ENCODE measurements at places on chromosomes 7 and 10.

- DNase-seq, result no peak
These were observed 328.9 kb downstream of the RPS24 start for GRCh38 chr10:78362406-78363022.

DNA sequence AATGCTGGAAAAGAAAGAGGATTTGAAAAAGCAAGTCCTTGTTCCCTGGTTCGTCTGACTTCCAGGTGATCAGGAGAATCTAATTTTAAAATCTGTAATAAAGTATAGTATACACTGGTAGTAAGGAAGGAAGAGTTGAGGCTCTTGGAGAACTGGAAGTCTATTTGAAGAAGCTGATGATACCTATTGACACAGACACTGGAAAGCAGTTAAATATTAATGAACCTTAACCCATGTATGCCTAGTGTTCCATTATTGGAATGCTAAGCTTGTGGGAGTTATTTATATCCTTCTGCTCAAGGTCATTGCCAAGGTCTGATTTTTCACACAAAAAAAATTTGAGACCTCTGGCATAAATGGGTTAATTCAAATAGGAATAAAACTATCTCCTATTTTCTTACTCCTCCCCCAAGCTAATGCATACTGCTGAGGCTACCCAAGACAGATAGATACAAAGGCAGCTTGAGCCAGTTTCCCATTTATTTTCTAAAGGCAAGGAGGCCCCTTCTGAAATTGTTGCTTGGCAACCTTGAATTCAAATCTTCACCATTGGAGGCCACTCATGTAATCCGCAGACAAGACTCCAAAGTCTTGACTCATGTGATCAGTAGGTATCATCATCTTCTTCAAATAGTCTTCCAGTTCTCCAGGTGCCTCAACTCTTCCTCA is 110.2 kb downstream of the FZD1 start:
- no peak for DNase-seq

DNA sequence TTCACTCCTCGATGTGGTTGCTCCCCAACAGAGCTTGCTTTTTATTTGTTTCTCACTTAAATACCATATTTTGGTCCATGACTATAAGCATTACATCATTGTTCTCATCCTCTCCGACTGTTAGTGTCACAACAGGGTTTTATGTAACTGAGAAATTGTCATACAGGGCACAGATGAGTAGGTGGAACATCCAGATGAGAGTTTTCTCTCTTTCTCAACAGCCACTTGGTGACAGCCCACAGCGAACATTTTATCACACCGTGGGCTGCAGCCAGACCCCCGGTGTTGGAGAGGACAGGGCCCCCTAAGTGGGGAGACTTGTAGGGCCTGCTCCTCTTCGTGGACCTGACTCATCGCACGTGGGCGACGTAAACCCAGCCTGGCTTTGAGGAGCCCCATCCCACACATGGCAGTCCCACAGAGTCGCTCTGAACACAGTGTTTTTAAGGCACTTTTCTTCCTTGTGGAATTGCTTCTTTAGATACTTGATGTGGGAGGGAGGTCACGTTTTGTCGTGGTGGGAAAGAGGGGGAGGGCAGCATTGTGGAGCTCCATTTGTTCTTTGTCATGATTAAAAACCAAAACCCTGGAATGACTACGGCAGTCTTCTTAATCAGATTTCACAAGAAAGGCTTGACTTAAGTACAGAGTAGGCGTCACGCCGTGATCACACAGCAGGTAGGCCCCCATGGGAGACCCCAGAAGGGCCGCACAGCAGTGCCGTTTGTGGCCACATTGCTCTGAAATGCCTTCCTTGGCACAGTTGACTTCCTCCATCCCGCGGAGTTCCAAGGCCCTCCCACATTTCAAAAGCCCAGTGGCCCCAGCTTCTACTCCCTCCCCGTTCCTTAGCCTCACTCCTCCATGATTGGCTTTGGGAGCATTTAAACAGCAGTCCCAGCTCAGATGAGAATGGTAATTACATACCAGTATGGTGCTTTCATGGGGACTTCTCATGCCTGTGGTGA is 220.6 kb downstream of the CCDC3 start:
- no peak for DNase-seq

GRCh38 chr10:31660300-31660699 is 268.3 kb downstream of the ARHGAP12 start:
- no peak for DNase-seq

GRCh38 chr10:79162861-79163665 is 94.3 kb downstream of the ZMIZ1 start:
- no peak for DNase-seq

GRCh38 chr7:121398246-121398645 is 2.1 kb upstream of the FAM3C start:
- DNase-seq, result no peak

- DNase-seq, result no peak
These were observed 336.5 kb upstream of the PRKCQ start for GRCh38 chr10:6916601-6917000.

- no peak for DNase-seq
These were observed 258.2 kb downstream of the SDK1 start for GRCh38 chr7:3559278-3559677.

DNA sequence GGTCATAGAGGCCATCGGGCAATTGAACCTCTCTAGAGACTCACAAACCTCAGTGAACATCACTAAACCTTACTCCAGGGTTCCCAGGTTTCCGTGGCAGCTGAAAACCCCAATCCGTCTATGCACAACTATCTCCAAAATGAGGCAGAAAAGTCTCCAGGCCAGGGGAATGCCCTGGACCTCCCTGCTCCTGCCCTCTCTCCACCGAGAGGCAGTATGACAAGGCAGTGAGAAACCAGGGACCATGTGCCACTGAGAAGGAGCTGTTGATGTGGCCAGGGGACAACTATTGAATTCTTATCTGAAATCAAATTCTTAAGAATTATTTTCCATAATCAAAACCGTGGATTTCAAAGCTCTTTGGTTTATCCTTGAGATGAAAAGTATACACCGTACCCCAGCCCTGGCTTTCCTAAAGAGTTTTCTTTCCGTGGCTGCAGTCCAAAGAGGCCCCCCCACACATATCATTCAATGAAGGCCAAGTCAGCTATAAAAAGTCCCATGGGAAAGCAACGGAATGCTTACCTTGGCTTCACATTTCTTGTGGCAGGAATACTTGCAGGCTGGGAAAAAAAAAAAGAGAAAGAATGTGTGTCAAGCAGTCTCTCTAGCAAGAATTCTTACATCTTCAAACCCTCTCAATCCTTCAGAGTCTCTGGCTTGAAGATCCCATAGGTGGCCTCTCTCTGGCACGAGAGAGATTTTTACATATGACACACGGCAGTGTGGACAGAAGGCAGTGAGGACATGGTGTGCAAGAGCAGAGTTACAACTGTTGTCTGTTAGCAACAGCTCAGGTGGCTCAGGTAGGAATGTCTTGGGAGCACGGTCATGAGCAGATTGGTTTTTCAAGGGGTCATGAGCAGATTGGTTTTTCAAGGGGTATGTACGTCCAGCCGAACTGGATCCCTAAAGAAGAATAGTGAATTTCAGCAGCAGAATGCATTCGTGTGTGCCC is 75.2 kb downstream of the TNS3 start:
- DNase-seq, result no peak

DNA sequence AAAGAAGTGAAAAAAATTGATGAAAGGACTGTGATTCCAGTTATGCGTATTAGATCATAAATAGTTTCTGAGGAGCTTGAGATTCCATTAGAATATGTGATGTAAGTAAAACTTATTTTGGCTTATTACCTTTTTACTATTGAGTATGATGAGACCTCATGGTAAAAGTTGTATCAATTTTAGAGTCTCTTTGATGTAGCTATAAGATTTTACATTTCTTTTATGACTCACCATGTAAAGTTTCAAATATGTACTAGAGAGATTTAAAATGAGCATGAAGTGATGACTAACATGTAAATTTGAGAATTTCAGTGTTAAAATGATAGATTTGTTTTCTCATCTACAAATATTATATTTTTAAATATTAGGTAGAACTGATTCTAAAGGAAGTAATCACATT is 276.5 kb downstream of the OTUD1 start:
- DNase-seq, result no peak

DNA sequence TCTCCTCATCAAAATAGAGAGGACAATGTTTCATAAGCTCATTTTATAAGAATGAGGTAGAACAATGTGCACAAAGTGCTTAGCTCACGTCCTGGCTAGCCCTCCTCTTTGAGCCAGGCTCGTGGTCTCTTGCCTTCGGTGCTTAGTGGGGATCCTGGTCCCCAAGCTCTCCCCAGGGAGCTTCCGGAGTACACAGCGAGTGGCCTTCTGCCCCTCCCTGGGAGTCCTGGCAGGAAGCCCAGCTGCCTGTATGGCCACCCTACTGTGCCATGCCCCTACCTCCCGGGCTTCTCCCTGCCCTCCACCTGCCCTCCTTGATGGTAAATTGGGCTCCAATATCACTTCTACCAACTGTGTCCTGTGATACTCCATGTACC is 868 bp downstream of the MYO1G start:
- no peak for DNase-seq
